ENCODE measurements at places on chromosomes 12 and 14.

DNA sequence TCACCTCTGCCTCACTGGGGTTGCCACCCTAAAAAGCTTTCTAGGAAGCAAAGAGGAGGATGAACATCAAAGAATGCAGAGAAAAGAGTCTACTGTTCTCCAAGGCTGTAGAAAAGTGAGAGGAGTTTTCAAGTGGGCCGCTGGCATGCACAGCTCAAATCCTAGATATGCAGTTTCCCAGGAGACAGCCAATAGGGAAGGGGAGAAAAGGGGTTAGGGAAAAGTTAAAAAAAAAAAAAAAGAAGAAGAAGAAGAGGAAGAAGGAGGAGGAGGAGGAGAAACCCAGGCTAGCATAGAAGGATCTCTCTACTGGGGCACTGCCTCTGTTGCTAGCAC is 682 bp downstream of the BATF start:
- DNase-seq: no peak

DNA sequence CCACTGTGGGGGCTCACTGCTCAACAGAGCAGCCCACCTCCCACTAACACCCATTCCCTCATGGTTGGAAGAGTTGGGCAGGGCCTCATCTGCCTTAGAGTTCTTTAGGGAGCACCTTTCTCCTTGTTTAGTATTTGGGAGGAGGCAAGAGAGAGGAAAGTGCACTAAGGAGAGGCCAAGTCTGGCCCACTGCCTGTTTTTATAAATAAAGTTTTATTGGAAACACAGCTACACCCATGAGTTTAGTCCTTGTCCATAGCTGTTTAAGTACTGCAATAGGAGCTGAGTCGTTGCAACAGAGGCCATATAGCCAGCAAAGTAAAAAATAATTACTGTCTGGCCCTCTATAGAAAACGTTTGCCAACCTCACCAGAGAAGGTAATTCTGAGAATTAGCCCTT is 63.9 kb downstream of the C14orf132 start:
- no peak for DNase-seq

DNA sequence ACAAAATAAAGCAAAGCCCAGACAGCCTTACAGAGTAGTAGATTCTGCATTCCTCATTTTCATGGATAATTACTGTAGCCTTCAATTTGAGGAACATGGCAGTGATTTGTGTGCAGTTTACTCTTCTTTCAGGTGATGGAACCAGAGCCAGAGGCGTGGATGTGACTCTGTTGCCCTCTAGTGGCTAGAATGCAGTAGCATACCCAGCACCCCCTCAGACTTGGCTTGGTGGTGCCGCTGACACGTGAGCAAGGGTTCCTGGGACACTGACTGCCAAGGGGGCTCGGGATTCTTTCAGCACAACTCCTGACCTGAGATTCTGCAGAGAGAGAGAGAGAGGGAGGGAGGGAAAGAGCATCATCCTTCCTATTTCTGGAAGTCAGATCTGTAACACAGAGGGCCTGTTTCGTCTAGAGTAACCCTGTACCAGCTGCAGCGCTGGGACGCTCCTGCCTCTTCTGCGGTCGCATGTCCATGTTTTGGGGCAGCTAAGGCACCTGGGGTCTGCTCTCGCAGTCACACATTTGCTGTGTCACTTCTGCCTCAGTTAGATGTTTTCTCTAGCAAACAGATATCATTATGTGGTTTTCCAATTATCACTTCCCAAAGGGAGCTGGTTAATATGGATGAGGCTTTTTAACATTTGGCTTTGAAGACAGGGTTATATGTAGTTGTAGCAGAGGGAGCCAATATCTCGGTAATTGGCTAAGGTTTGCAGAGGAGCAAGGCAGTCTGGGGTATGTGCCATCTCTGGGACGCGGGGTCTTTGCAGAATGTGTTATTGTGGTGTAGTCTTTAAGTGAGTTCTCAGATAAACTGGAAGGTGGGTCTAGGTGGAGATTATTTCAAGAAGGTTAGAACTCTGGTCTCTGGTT is 428.1 kb downstream of the NRXN3 start:
- peak; percentile 59 for DNase-seq

DNA sequence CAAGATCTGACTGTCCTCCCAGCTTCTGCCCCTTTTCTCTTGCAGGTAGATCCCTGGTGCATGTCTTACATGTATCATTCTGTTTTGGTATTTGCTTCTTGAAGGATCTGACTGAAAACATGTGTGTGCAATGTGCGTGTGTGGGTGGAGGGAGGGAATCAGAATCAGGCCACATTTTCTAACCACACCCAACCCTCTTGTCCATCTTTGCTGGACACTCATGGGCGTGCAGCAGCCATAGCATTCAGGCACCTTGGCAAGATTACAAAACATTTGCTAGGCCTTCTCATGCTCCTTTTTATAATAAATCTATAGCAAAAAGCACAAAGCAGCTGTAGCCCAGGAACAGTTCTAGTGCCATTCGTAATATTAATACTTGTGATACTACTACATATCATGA is 233.6 kb upstream of the E2F7 start:
- no peak for DNase-seq

DNA sequence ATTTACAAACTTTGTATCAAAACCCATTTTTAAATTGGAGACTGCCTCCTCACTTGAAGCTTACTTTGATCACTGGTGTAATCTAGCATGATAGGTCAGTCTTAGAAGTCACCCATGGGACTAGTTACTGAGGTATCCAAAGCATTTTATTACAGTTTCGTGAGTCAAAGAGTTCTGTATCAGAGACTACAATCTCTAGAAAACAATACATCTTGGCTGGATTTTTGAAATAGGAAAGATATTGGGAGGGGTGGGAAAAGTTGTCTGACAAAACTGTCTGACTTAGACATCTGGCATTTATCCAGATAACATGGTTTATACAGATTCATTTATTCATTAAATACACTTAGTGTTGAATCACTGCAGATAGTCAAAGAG is 173.5 kb upstream of the PDZRN4 start:
- DNase-seq: no peak

DNA sequence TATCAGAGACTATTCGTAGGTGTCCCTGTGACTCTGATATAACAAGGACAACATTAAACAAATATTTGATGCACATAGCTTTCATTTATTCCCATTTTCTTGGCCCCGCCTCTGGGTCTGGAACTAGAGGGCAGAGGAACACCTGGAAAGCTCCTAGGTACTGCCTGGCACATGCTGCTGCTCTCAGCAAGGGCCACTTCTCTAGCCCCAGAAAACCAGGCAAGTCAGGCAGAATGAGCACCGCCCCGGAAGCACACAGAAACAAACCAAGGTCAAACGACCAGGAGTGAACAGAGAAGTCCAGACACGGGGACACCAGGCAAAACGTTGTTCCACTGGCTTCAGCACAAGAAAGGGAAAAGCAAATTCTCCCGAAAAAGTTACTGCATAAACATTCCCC is 76.1 kb downstream of the TTC7B start:
- DNase-seq: no peak

DNA sequence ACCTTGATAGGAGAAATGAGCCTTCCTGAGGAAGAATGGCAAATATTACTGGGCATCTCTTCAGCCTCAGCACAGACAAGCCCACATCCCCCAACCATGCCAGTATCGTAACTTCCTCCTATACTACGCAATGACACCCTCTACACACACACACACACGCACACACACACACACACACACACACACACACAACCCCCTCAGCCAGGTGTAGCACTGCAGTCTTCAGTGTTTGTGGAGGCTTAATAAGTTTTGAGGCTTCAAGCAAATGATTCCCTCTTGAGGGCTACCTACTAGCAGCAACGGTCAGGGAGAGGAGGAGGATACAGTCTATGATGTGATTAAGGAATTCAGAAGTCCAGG is 1.6 kb downstream of the DGKA start:
- DNase-seq: no peak

DNA sequence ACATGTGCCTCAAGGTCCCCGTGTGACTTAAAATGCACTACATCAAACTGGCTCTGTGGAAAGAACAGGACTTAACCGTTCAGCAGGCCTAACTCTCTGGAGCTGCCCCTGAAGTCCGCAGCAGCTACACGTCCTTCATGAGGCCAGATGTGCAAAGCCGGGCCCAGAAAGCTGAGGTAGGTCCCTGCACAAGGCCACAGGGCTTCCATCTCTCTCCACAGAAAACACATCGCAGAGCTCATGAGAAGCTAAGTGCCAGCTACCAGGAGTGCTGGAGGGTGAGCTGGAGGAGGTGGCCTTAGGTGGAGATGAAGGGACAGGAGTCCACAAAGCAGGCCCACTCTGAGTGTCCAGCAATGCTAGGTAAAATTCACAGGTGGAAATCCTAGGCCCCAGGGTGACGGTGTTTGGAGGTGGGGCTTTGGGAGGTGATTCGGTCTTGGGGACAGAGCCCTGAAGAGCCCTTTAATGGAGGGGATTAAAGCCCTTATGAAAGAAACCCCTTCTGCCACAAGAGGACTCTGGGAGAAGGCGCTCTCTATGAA is 52.4 kb downstream of the VCPKMT start:
- DNase-seq: no peak

- DNase-seq: no peak
Measured at GRCh38 chr14:86654558-86655184, 1124.7 kb downstream of the FLRT2 start.

- no peak for DNase-seq
Measured at GRCh38 chr14:69651664-69652063, 40.3 kb downstream of the SUSD6 start.

- DNase-seq: no peak
Measured at GRCh38 chr14:100695423-100695738, 31.3 kb upstream of the DLK1 start.

DNA sequence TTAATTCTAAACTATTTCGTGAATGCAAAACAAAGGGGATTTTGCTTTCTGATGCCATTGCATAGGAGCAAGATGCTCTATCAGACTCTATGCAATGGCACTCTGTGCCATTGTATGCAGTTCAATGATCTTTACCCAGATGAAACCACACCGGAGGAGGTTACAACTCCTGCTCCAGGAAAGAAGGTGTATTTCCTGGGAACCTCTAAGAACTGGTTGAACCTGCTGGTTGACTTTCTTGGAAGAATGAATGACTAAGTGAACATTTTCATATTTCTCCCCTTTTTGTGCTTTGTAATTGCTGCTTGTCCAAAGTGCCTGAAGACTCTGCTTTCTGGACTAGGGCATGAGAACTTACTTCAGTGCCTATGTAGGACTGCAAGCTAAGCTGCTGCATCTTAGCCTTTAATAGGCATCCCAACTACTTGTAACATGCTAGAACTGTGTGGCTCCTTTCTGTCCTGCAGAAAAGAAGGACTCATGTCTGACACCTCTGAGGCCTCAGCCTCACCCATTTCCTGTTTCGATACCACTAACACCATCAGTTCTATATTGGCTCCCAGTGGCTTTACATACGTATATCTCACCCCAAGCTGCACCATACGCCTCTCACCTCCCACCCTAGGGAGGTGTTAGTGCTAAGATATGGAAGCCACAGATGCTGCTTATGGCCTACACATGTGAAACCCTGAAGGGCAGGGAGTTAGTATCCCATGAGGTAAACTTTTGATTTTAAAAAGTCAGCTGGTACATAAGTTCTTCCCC is 193.5 kb upstream of the CNOT2 start:
- no peak for DNase-seq

- no peak for DNase-seq
Measured at GRCh38 chr14:23572524-23572828, 4.9 kb upstream of the AP1G2 start.

- no peak for DNase-seq
Measured at GRCh38 chr12:96419576-96420276, 19.5 kb upstream of the CDK17 start.

DNA sequence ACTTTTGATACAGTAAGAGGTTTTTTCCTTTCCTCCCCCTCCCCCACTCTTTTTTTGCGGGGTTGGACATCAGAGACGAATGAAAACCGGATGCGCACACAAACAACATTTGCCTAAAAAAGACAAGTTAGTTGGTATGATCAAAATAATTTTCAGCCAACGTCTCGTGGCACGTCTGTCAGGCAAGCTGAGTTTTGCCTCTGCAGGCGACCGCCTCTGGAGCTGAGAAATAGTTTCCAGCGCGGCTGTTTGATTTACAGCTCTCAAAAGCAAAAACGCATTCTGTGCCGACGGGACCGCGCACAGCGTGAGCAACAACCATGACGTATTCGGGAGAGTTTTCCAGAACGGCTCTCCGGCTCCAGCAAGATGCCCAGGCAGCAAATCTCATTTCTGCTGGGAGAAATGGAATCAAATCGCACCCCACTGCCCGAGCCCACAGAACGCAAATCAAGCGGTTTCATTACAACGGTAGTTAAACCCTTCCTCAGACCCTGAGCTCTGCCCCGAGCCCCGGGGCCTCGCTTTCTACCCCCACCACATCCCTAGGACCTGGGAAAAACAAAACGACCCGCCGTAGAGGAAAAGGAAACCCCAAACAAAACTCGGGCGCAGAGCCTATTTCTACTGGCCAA is 14.2 kb upstream of the CALM1 start:
- DNase-seq: peak; percentile 87

- no peak for DNase-seq
Measured at GRCh38 chr12:117501076-117501869, 139.8 kb upstream of the NOS1 start.

- DNase-seq: no peak
Measured at GRCh38 chr12:106452309-106452708, 94.8 kb downstream of the POLR3B start.

DNA sequence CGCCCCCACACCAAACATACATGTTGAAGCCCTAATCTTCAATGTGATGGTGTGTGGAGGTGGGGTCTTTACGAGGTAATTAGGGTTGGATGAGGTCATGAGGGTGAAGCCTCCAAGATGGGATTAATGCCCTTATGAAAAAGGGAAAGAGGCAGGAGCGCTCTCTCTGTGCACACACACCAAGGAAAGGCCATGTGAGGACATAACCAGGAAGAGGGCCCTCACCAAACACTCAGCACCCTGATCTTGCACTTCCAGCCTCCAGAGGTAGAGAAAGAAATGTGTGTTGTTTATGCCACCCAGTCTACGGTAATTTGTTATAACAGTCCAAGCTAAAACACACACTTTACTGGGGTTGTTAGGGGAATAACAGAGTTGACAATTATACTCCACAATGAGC is 14.6 kb upstream of the PITPNM2 start:
- DNase-seq: no peak

GRCh38 chr12:127819056-127819455 is 447.9 kb upstream of the TMEM132C start:
- no peak for DNase-seq

GRCh38 chr14:68544081-68544892 is 248.6 kb downstream of the ZFP36L1 start:
- no peak for DNase-seq

GRCh38 chr14:26992403-26993115 is 394.7 kb upstream of the NOVA1 start:
- DNase-seq: no peak

All from anterior cingulate cortex (tissue), 58 donors.